Mucosa of descending colon (tissue), 3 donors: ENCODE measurements at places on chromosomes 2 and 18.

DNA sequence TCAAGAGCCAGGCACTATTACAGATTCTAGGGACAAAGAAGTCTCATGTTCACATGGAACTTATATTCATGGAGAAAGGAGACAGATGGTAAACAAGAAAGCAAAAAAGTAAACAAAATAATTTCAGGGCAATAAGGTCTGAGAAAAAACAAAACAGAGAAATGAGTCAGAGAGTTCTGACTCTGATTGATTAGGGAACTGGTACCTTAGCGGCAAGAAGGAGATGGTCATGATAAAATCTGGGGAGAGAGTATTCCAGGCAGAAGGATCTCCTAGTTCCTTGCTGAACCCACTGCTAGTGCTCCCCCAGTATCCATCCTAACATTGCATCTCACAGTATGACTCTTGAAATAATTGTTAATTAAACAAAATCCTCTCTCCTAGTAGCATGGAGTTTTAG lies 161.8 kb upstream of the KLF7 start:
- DNase-seq = no peak

DNA sequence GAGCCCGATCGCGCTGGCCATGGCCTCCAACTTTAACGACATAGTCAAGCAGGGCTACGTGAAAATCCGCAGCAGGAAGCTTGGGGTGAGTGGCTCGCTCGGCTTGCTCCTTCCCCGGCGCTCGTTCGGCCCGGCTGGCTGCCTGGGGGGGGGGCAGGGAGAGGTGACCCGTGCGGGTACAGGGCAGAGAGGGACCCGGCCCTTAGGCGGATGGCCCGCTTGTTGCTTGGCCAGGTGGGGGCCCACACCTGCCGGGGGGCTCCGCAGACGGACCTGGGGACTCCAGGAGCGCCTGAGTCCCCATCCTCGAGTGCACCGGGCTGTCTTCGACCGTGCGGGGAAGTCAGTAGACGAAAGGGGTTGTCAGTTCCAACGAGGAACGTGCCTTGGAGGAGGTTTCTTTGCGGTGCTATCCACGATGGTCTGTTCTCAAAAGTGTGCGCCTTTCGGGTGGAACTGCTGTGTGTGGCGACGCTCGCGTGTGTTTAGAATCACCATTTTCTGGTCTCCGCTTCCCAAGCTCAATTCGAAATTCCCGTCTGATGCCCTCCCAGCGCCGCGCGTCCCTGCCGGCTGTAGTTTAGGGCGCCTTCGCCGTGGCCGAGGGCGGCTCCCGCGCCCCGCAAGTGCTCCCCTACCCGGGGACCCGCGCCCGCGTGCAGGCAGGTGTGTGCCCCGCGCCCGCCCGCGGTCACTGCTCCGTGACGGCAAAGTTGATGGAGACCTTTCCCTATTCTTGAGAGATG lies 711 bp downstream of the DOK6 start:
- no peak for DNase-seq

DNA sequence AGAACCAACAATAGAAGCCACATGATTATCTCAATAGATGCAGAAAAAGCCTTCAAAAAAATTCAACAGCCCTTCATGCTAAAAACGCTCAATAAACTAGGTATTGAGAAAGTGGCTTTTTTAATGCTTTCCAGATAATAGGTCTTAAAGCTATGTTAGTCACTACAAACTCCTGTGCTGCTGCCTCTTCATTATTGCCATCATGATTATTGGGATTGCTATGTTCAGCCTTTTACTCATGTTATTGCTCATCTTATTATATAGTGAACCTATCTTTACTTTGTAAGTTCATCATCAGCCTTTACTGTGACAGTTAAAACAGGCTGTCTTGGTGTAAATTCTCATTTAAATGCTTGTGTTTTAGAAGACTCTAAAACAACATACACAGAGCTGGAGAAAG lies 1557.2 kb upstream of the ZEB2 start:
- DNase-seq = no peak

DNA sequence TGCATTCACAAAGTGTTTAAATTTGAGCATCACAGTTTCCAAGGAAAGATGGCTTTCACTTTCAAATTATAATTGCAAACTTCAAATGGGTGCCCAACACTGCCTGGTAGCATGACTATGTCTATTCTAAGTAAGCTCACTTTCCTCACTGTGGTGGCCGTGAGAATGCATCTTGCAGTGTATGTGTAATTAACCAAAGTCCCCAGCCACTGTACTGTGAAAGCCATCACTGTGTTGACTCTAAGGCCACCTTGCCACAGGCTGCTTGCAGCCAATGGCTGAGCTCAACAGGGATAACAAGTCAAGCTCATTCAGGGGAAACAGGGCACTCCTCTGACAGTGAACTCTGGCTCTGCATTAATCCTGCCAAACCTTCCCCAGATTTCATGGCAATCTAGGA lies 43.3 kb upstream of the LGALSL start:
- no peak for DNase-seq

DNA sequence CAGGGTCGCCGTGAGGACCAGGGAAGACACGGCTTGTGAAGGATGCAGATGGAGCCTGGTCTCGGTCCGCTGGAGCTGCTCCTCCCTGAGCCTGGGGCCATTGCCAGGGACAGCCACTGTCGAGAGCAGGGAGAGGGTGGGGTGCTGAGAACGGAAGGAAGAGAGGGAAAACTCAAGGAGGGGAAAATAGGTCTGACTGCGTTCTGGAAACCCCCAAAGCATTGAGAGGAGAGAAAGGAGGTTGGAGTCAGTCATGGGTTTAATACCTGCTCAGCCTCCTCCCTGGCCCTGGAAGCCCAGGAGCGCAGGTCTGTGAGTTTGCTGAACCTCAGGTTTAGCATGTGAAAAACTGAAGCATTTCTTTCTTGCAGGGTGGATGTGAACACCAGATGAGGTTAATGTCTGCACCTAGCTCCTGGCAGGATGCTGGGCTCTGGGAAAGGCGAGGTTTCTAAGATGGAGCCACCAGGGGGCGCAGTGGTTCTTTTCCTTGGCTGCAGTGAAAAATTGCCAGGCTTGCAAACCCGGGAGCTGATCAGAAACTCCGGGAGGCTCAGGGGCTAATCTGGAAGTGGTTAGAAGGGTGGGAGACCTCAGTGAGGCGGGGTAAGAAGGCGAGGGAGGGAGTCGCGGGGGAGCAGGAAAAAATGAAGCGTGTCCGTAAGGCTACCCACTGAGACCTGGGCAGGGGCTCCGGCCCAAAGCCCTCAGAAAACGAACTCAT lies 33.6 kb upstream of the RNF149 start:
- DNase-seq = peak; percentile 88
